LoVo (cell line): ENCODE measurements at places on chromosomes 3 and 15.
A peak's percentile ranks its signal among the peaks of the same experiment; 100 is the strongest.

DNA sequence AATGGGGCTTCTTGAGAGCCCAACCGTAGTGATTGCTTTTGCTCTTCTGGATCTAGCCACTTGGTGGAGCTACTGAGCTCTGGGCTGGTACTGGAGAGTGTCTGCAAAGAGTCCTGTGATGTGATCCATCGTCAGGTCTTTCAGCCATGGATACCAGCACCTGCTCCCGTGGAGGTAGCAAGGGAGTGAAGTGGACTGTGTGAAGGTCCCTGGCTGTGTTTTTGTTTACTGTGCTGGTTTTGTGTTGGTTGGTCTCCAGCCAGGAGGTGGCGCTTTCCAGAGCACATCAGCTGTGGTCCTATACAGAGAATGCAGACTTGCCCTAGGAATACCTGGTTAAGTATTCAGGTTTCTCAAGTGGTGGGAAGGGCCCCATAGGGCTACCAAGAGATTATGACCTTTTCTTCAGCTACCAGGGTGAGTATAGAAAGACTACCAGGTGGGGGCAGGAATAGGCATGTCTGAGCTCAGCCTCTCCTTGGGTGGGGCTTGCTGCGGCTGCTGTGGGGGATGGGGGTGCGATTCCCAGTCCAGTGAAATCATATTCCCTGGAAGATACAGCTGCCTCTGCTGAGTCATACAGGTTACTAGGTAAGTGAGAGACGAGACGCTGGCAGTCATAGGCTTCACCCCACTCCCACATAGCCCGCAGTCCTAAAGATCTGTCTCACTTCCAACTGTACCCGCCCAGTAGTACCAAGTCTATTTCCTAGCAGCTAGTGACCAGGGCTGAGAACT, 733.7 kb downstream of the ZNF385D start:
- DNase-seq, result peak; percentile 29

- DNase-seq, result no peak
Observed at GRCh38 chr3:49712631-49713317, 6.7 kb downstream of the AMIGO3 start.

DNA sequence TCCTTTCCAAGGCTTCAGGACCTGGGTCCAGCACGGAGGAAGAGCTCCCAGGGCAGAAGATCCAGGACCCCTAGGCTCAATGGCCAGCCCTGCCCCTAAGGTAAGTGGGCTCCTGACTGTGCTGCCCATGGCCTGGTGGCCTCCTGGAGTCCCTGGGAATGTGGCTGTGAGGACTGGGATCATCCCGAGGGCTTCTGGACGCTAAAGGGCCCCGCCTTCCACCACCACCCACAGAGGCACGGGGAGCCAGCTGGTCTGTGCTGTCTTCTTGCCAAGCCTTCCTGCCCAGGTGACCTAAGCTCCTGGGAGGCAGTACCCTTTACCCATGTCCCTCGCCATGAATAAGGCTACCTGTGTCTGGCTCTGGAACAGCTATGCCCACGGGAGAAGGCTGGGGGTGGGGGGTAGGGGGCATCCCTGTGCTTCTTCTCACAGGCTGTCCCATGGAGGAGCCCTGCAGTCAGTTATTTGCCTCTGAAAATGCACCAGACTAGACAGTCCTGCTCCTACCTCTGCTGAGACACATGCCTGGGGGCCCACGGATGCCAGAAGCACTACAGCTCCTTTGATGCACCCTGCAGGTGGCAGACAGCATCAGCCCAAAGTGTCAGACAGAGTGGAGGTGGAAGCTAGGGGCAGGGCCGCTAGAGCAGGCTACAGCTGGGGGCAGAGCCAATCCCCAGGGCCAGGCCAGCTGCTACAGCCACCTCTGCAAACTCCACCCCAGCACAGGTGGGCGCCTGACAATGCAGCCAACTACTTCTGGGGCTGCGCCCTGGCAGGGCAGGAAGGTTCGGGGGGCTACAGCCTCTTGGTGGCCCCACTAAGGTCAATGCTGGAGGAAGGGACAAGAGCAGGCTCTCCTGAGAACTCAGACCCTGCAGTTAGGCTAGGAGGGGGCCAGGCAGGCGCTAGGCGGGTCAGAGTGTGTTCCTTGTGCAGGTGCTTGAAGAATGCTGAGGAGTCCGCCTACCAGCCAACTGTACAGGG, 90.9 kb downstream of the SEC22A start:
- DNase-seq, result no peak

- DNase-seq, result no peak
Observed at GRCh38 chr3:194489736-194490612, 3.2 kb upstream of the ATP13A3 start.

DNA sequence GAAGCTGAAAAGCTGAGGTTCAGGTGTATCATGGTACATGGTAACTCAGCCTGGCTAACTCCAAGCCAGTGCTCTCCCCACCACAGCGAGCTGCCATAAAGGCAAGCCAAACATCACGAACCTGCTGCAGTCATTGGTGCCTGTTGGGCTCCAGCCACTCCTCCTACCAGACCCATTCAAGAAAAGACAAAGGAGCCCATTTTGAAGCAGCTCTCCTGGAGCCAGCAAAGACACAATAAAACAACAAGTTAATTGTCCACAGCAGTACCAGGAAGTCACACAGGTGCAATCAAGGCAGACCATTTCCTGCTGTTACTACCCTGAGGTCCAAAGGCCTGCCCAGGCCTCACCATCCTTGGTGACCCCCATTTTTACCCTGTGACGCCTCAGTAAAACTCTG, 77.6 kb downstream of the DAPK2 start:
- peak; percentile 34 for DNase-seq

DNA sequence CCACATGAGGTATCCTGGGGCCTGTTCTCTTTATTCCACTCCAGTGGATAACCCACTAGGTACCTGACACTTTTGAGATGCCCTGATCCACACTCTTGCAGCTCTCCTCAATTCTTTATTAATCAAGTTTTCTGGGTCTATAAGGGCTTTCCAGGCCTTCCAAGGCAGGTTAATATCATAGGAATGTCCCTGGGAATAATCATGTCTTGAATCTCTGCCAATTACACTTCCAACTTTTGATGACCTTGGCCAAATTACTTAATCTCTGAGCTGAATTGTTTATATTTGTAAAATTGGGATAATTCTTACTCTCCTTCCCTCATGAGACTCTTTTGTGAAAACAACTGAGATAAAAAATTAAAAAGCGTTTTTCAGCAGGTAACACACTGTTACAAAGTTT, 881.7 kb downstream of the MCTP2 start:
- DNase-seq, result no peak

- DNase-seq, result peak; percentile 60
Observed at GRCh38 chr3:87260270-87260669, 16.1 kb downstream of the POU1F1 start.

DNA sequence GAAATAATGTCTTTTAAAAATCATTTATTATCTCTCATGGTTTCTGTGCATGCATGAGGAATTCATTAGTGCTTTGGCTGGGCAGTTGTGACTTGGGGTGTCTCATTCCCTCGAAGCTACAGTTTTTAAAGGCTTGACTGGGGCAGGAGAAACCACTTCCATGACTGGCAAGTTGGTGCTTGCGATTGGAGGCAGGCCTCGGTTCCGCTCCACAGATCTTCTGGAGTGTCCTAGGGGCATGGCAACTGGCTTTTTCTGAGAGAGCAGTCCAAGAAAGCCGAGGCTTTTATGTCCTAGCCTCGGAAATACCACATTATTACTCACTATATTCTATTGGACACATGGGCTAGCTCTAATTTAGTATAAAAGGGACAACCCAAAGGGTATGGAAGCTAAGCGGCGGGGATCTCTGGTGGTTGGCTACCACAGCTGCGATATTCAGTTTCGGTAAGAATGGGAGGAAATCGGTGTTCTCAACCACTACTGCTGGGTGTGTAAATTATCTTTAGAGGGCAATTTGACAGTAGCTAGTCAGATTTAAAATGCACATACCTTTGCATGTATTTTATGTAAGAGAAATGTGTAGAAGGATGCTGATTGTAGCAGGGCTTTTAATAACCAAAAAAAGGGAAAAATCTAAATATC, 48.8 kb upstream of the TOP2B start:
- no peak for DNase-seq

DNA sequence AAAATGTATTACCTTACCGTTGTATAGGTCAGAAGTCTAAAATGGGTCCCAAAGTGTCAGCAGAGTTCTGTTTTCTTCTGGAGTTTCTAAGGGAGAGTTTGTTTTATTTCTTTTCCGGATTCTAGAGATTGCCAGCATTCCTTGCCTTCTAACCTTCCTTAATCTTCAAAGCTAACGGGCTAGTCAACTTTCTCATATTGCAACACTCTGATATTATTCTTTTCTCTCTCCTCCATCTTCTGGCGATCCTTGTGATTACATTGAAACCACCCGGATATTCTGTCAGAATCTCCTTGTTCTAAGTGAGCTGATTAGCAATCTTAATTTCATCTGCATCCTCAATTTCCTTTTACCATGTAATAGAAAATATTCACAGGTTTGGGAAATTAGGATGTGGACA, 36.2 kb upstream of the AADACL2 start:
- no peak for DNase-seq

GRCh38 chr15:31590609-31591008, 264.0 kb downstream of the KLF13 start:
- no peak for DNase-seq

GRCh38 chr3:15781637-15782402, 16.0 kb downstream of the ANKRD28 start:
- DNase-seq, result no peak

GRCh38 chr3:171867981-171868380, 24.8 kb downstream of the TMEM212 start:
- no peak for DNase-seq

DNA sequence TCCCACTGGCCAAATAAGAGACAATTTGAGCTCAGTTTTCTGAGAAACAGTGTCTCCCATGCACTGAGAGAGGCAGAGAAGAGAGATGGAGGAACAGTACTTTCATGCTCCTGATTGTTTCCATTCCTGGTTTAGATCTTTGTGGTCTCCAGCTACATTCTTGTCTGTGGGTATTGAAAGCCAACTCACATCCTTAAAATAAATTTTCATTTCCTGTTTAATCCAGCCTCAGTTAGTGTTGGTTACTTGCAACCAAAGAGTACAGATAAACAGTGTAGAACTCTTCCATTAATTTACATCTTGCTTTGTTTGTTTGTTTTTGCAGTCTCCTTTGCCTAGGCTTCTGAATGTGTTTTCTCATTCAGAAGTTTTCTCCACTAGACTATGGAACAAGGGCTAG, 123.7 kb upstream of the CLSTN2 start:
- DNase-seq, result no peak

- no peak for DNase-seq
Observed at GRCh38 chr3:88742674-88743507, 364.5 kb upstream of the EPHA3 start.

DNA sequence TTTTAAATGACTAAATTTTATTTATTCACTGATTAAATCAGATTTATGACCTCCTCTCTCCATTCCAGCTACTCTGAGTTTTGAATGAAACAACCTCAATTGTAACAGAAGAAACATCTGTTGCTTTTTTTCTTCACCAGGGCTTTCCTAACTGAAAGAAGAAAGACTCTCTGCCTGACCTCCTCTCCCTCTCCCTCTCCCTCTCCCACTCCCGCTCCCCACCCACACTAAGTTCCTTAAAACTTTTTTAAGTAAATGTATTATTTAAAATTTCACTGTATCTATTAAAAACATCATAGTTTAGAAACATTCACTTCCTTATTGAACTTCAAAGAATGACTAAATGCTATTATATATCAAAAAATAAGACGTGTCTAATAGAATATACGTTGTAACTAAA, 122.0 kb downstream of the TFDP2 start:
- no peak for DNase-seq

- DNase-seq, result no peak
Observed at GRCh38 chr3:135268941-135269532, 474.0 kb downstream of the EPHB1 start.

DNA sequence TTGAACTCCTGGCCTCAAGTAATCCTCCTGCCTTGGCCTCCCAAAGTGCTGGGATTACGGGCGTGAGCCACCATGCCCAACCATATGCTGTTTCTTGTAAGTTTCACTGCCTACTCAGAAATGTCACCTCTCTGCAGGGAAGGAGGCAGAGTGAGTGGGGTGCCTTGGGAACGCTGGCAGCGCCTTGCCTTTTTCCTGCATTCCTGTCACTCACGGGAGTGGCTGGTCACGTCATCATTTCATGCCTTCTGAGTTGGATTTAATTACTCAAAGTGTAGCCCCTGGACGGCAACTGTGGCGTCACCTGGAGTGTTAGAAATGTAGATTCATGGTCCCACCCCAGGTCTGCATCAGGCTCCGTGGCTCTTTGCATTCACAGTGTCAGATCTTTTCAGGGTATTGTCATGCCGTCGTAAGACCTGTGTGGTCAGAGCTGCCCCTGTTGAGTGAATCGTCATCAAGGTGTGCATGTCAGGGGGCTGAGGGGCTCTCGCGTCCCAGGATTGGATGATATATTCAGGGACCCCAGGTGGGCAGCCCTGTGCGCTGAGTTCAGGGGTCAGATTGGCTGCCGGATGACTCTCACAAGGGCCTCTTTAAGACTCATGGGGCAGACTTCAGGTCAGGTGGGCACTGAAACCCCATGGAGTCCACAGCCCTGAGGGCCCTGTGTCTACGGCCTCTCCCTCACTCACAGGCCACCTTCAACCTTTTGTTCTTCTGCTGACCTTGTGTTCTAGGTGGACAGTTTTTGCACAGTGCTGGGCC, 65.9 kb upstream of the KLHL25 start:
- no peak for DNase-seq

GRCh38 chr3:120567370-120568201, 28.6 kb upstream of the NDUFB4 start:
- DNase-seq, result no peak

- no peak for DNase-seq
Observed at GRCh38 chr3:28949580-28949979, 331.3 kb upstream of the RBMS3 start.
